NCI-H2081 (cell line): ENCODE measurements at places on chromosomes 11 and 22.

- DNase-seq, result peak; percentile 28
Measured at GRCh38 chr11:58513747-58514367, 6.0 kb upstream of the OR5B21 start.

GRCh38 chr11:10770626-10771254 lies 19.7 kb downstream of the CTR9 start:
- no peak for DNase-seq

DNA sequence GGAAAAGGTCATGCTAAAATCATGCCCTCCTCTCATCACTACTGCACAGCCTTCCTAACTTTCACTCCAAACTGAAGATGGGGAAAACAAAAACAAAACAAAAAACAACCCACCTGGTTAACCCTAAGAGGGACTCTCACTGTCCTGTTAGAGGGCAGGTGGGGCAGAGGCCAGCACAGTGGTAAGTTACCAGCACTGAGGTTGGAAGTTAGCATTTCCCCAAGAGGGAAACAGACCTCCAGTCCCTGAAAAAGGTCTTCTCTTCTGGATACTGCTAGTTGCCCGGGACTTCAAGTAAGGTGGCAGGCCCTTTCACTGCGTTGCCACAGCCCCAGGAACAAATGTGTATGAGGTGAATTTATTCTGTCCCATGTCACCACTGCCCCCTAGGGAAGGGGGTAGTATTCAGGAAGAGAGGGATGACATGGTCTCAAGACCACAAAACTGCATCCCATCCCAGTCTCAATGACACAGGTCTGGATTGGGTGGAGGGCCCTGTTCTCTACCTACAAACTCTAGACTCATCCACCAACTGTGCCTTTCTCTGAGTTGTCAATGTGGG lies 792 bp upstream of the ADAMTS8 start:
- no peak for DNase-seq

DNA sequence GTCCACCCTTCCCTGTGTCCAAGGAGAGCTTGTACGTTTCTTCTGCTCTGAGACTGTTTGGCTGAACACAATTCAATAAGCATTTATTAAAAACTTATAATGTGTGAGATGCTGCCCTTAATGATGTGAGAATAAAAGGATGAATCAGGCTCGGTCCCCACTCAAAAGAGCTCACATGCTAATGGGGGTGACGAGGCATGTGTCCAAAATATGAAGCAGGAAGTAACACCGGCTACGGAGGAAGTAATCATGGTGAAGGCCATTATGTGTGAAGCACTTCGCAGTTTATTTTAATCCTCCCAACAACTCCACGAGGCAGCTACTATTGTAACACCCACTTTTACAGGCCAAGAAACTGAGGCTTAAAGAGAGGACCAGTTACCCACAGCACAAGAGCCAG lies 3.4 kb upstream of the RASD2 start:
- no peak for DNase-seq

GRCh38 chr11:26779074-26779865 lies 57.4 kb upstream of the SLC5A12 start:
- DNase-seq, result no peak

DNA sequence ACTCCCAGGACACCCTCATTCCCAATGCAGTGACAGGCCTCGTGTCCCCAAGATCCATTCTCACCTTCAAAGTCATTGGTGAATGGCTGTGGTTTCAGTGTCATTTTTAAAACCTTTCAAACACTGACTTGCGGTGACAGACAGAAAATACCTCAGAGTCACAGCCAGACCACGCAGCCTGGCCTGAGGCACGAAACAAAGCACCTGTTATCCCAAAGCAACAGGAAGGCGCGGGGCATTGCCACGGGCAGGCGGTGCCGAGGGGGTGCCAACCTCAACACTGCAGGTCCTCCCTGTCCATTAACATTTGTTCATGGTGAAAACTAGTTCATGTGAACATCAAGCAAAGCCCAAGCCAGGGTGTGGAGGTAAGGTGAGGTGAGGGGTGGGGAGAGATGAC lies 38.2 kb downstream of the RPUSD4 start:
- no peak for DNase-seq

DNA sequence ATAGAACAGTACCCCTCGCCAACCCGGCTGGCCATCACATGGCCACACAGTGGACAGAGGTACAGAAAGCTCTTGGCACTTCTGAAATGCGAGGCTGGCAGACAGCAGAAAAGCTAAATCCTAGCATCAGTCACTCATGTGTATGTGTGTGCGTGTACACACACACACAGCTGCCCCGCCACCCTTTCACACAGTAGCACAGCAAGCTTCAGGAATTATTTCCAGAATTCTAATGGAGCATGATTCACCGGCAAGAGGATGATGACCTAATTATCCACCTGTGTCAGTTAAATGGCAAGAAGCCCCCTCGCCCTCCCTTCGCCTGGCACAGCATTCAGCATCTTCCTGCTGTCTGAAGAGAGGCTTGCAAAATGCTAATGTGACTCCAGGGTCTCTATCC lies 336.0 kb downstream of the SHANK2 start:
- no peak for DNase-seq

GRCh38 chr22:44686873-44687600 lies 15.0 kb upstream of the PRR5 start:
- DNase-seq, result no peak

DNA sequence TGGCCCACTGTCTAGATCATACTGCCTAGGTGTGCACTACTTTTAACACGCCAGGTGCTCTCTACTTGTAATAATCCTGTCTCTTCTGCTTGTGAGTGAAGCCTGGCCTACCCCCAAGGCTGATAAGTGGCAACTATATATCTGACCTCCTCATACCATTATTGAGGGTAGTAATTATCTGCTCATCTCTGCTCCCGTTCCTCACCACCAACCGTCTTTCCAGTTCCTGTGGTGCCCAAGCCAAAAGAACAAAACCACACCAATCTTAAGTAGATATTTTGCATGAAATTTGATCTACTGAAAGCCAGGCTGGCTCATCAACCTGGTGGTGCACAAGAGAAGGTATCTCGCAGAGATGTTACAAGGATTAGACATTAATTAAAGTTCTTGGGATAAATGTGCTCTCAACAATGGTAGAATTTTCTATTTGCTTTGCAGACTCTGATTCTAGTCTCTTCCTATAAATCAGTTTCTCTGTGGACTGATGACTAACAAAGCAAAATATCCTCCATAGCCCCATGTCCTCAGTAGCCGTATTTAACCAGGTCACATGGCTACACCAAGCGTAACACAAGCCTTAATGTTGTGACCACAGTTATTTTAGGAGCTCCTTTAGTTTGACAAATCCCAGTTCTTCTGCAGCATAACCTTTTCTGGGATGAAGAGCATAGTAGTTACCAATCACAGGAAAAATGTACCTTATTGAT lies 267.2 kb downstream of the NTM start:
- DNase-seq, result no peak

DNA sequence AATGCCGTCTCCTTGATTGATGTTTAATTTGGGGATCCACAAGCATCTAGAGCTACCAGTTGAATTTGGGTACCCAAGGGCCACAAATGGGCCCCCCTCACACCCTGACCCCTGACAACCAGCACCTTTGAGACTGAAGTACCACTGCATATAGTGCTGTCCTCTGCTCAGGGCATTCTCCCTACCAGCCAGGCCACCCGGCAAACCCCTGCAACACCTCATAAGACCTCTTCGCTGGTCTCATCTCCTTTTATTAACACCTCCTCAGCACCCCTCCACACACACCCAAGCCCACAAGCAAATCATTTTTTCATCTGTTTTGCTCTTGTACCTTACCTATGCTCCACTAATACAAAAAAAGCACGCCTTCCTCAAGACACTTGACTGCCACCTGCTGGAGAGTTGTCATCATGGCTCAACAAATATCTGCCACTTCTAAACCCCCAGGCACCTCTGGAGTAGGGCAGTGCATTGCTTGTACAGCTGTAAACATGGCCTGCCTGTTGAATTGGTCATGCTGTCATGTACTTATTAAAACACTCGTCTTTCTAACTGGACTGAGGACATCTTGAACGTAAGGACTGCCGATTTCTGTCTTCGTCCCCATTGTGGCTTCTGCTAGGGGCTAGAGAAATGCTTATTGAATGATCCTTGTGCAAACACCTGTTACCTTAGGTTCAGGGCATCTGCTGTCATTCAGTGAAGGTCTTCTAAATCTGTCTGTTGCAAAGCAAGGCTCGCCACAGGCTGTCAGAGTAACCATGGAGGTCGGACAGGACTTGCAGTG lies 66.5 kb downstream of the BMAL1 start:
- DNase-seq, result peak; percentile 75

- no peak for DNase-seq
Measured at GRCh38 chr11:120346233-120346632, 10.0 kb downstream of the ARHGEF12 start.

DNA sequence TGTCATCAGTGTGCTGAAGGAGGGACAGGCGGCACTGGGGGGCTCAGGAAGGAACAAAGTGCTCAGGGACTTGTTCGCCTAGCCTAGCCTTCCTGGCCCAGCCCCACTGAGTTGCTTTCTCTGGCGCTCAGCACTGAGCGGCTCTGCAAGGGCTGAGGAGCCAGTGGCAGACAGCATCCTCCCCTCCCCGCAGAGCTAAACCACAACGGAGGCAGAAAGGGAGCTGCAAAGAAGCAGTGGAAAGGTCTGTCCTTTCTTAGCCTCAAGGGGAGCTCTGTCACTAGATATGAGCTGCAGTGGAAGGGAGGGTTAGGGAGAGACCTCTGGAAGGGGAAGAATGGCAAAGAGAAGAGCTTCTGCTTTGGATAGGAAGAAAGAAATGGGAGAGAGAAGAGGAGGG lies 89.7 kb upstream of the PHOX2A start:
- DNase-seq, result no peak

GRCh38 chr11:10622957-10623791 lies 54.7 kb upstream of the LYVE1 start:
- no peak for DNase-seq

DNA sequence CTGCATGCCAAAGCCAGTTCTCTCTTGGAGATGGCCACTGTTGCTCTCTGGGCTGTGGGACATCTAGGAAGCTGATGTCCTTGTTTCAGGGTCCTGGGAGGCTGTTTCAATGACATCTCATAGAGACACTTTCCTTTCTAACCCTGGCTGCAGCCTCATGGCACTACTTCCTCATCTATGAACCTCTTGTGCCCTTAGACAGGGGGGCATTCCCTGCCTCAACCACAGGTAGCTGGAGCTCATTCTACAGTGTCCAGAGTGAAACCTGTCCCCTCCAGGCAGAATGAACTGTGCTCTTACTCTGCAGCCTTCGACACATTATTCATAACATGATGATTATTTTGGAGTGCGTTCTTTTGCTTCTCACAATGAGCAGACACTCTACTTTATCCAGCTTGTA lies 309.2 kb downstream of the ST3GAL4 start:
- no peak for DNase-seq

- no peak for DNase-seq
Measured at GRCh38 chr11:8089791-8090510, 8.9 kb downstream of the TUB start.

GRCh38 chr11:57728829-57729228 lies 12.5 kb upstream of the SELENOH start:
- DNase-seq, result no peak

DNA sequence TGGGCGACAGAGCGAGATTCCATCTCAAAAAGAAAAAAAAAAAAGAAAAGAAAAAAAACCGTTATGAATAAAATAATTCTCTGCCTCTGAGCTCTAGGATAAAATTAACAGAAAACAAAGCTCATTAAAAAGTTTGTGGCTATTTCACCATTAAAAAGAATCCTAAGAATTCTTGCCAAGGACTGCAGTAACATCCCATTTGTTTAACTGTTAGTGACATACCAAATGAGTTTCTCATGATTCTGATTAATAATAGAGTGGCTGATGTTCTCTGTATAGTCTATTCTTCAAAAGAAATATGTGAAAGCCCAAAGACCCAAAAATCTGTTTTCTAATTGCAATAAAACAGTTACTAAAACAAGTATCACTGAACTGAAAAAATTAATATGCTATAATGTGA lies 19.7 kb downstream of the CLNS1A start:
- DNase-seq, result no peak

GRCh38 chr11:4825132-4825531 lies 4.0 kb downstream of the OR51F2 start:
- no peak for DNase-seq

DNA sequence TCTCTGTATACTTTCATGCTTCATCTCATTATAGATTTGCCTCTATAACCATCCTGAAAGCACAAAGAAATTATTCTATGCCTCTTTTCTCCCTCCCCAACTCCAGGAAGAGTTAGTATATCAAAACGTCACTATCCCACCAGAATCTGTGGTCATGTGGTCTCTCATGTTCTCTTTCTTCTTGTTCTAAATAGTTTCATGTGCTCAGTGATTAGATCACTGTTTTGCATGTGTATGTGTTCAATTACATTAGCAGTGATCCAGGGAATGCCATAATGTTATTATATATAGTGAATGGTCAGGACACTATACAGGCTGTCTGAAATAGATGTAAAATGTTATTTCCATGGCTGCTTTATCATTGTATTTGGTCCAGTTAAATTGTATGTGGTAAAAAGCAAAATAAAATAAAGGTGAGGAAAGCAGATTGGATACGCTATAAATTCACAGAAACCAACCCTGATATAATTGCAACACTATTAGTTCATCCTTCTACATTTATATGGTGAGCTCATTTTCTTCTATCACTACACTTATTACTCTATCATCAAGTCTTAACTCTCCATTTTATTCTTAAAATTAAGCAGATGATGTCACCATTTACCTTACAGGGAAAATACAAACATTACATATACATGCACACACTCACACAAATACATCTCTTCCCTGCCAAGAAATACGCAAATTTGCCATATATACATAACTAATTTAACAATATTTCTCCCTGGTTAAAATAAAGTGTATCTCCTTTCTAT lies 26.9 kb upstream of the ANO5 start:
- no peak for DNase-seq

DNA sequence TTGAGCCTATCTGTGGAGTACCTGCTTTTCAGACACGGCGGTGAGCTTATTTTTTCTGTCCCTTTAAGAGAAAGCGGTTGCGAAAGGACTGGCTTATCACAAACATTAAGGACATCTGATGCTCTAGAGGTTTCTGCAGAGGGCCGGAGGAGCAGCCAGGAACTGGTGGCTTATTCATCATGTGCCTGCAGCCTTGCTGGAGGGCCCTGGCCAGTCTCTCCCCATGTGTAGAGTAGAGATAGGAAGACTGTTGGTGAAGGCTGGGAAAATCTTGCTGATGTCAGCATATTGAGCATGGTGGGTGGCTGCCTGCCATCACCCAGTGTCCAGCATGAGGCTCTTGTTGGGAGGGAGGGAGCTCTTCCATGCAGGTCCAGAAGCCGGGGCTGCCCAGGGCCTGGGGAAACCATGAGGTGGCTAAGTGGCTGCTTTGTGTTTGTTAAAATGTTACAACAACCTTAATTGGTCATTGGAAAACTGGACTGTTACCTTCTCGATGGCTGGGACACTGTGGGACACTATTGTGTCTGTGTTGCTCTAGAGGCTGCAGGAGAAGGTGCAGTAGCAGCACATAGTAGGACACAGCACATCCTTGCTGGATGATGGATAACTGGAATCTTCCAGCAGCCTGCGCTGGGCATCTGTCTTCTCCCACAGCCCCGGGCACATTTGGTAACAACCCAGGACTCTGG lies 54.3 kb downstream of the TSPAN18 start:
- DNase-seq, result no peak

DNA sequence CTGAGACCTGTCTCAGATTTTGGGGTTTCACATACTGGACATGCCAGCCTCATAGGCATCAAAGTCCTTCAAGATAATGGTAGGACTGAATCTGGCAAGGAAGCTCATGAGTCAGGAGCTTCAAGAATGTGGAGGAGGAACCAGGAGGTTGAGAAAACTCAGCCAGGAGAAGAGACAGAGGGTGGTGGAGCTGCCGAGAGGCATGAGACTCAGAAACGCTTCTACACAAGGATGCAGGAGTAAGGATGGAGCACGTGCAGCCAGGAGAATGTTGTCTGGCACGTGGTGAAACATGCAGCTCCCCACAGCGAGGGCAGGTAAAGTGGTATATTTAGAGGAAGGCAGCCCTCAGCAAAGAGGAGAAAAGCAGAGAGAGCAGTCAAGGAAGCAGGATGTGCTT lies 148.7 kb upstream of the ISX start:
- DNase-seq, result no peak
